ENCODE measurements at places on chromosomes 4 and X.

- peak; percentile 33 for DNase-seq
Measured at GRCh38 chrX:45851434-45851991, 650.8 kb upstream of the DIPK2B start.

GRCh38 chr4:114249976-114250375 lies 270.5 kb upstream of the ARSJ start:
- DNase-seq, result no peak

DNA sequence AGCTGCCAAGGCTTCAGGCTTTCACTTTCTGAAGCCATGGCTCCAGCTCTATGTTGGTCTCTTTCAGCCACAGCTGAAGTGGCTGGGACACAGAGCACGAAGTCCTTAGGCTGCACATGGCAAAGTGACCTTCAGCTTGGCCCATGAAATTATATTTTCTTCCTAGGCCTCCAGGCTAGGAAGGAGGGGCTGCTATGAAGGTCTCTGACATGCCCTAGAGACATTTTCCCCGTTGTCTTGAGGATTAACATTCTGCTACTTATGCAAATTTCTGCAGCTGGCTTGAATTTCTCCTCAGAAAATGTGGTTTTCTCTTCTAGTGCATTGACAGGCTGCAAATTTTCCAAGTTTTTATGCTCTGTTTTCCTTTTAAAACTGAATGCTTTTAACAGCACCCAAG lies 99.8 kb upstream of the KCNIP4 start:
- no peak for DNase-seq

DNA sequence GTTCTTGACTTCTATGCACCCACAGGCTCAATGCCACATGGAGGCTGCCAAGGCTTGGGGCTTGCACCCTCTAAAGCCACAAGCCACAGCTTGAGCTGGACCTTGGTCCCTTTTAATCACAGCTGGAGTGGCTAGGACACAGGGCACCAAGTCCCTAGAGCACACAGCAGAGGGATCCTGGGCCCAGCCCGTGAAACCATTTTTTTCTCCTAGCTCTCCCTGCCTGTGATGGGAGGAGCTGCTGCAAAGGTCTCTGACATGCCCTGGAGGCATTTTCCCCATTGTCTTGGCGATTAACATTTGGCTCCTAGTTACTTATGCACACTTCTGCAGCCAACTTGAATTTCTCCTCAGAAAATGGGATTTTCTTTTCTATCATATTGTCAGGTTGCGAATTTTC lies 410.9 kb downstream of the GRID2 start:
- no peak for DNase-seq

DNA sequence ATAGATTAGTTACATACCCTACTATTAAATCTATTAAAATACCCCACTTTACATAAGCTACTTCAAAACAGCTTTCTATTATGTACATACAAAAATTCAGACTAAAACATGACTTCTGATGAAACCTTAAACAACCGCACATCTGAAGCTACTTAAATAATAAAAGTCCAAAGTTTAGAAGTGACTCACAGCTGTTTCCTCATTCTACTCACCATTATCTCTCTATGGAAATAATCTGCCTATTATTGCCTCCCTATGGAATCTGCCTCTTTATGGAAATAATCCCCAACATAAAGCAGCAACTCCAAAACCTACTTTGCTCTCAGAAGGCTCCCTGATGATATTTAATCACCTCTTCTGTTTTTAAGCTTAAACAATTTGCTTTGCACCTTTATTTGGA lies 15.7 kb upstream of the BANK1 start:
- no peak for DNase-seq

DNA sequence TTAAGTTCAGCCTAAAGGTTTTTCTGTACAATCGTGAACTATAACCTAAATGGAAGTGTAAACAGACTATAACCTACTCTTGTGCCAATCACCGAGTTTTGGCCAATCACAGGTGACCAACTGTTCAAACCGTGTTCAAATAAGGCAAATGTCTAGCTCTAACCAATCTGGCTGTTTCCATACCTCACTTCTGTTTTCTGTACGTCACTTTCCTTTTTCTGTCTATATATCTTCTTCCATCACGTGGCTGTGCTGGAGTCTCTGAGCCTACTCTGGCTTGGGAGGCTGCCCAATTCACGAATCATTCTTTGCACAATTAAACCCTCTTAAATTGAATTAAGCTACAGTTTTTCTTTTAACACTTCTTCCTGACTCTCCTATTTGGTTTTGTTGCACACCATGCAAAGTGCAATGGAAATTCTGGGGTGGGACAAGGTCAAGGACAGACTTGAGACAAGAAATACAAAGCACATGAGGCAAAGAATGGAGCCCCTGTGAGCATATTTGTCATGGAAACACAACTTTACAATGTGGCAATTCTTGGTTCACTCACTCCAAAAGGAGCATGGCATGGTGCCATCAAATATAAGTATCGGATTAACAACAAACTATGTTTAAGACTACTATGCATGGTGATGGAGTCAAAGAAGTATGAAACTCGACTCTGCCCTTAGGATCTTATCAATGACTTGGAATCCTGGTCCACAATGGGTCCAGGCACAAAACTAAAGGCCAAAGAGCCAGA lies 115.7 kb upstream of the FAM9B start:
- DNase-seq, result no peak

GRCh38 chrX:104334971-104335370 lies 80.2 kb upstream of the ESX1 start:
- no peak for DNase-seq

DNA sequence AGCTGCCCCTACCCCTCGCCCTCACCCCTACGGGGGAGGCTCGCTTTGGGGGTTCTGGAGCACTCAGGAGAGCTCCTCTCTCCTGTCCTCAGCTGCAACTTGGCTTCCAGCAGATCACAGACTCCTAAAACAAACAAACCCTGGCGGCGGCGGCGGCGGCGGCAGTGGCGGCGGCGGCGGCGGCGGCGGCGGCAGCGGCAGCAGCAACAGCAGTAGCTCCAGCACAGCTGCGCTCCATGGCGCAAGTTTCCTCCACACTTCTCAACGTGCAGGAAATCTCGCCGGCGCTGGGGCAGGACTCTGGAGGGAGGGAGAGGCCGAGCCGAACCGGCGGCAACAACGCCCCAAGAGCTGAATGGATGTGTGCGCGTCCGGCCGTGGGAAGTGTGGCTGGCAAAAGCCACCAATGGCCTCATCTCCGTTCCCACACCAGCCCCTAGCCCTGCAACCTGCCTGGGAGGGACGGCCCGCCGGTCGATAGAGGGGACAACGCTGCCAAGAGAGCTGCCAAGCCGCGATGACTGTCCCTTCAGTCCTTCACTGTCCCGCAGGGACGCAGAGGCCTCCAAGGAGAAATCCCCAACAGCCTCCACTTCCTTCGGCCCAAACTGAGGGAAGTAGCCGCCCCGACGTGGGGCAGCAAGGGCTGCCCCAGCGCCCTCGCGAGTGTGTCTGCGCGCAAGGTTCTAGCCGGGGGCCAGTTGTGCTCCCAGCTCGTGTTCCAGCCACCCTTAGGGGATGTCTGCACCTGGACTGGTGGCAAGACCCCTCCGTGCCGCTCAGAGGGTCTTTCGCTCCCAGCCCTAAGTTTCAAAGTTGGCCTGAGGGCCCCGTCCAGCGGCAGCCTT lies 775 bp downstream of the SHROOM4 start:
- DNase-seq, result no peak

DNA sequence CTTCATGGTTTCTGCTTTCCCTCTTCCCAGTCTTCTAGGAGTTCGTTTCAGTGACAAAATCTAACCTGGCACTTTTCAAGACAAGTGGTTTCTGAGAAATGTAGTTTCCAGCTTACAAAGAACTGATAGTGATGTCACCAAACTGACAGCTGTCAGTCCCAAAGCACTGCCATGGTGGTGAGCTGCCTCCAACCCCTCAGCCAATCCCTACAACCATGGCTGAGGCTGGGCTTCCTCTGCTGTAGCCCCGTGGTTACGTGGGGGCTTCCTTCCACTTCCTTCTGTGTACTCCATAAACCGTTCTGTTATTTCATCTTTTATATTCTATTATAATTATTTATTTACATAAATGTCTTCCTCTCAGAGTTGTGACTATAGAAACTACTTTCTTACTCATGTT lies 198.6 kb upstream of the AGA start:
- DNase-seq, result no peak

GRCh38 chrX:103825881-103826280 lies 6.2 kb downstream of the RAB9B start:
- no peak for DNase-seq

DNA sequence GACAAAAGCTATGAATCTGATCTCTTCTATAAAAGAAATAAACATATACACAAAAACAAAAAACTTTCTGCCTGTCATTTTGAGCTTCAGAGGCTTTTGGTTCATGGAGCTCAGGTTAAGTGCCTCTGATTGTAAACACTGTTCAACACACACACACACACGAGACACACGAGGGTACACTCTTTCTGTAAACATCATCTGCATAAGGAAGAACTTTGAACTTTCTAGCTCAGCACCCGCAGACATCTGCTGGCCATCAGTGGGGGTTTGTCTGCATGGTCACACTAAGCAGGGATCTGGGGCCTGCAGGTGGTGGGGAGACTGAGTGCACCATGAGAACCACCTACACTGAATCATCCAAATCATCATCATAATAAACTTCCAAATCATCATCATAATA lies 54.9 kb downstream of the STX18 start:
- no peak for DNase-seq

- DNase-seq, result no peak
Measured at GRCh38 chr4:138078253-138078652, 163.9 kb downstream of the SLC7A11 start.

- no peak for DNase-seq
Measured at GRCh38 chr4:40363382-40363920, 28.3 kb downstream of the CHRNA9 start.

All from central memory CD4-positive, alpha-beta T cell (primary cell).